ENCODE measurements at places on chromosomes 5 and 9. TPM values are rescaled to one million over a fixed set of nuclear protein-coding genes. Genes with fewer than 3 reads are reported as not detected.
A peak's percentile ranks its signal among the peaks of the same experiment; 100 is the strongest.

GRCh38 chr9:123157221-123157620 is 111.2 kb downstream of the STRBP start:
- no peak for DNase-seq

DNA sequence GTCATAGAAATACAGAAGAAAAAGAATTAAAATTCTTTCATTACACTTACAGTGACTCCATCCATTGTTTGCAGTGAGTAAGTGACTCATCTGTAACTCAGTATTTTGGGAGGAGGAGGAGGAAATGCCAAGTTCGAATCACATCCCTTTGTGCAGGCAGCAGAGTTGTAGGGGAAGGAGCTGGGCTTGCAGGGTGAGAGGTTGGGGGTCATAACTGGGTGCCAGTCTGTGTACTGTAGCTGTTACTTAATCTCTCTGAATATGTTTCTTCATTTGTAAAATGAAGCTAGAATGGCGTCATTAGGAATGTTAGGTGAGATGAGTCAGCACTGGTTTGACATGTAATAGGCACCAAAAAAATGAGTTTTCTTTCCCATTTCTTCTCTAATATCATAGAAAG is 235.7 kb upstream of the ADAMTSL1 start:
- no peak for DNase-seq

DNA sequence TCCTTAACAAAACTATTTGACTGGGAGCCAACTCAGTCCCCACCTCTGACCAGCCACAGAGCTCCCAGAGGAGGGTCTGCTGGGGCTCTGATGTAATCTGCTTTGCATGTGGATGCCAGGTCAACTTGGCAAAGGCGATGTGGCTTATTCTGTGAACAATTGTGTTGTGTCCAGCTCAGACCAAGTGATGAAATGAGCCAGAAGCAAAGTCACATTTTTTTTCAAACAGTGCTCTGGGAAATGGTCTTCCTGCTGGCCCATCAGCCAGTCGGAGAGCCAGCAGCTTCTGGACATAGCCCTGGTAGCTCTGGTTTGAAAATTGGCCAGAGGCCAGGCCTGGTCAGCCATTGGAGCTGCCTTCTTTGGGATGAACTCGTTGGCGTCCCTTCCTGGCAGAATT is 86.5 kb downstream of the ANGPTL2 start:
- DNase-seq = no peak

DNA sequence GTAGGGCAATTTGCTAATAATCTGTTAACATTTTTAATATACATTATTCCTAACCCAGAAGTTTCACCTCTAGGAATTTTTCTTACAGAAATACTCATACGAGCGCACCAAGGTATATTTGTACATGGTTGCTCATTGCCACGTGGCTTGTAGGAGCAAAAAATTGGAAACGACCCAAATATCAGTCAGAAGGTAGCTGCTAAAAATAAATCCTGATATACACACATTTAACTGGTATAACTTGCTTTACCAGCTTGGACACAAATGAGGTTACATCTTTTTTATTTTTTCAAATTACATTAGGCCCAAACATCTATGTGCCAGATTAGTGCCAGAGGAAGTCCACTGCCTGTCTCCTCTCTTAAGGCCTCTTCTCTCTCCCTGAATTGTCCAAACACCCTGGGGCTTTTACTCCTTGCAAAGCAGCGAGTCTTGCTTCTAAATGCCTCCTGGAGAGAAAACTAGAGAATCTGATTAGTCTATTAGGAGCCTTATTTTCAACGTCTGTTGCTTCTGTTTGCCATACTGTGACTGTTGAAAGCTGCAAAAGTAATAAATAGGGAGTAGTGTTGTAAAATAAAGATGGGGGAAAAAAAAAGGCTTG is 92.0 kb upstream of the SSBP2 start:
- DNase-seq = no peak

- no peak for DNase-seq
Measured at GRCh38 chr9:86974421-86974820, 27.1 kb upstream of the GAS1 start.

DNA sequence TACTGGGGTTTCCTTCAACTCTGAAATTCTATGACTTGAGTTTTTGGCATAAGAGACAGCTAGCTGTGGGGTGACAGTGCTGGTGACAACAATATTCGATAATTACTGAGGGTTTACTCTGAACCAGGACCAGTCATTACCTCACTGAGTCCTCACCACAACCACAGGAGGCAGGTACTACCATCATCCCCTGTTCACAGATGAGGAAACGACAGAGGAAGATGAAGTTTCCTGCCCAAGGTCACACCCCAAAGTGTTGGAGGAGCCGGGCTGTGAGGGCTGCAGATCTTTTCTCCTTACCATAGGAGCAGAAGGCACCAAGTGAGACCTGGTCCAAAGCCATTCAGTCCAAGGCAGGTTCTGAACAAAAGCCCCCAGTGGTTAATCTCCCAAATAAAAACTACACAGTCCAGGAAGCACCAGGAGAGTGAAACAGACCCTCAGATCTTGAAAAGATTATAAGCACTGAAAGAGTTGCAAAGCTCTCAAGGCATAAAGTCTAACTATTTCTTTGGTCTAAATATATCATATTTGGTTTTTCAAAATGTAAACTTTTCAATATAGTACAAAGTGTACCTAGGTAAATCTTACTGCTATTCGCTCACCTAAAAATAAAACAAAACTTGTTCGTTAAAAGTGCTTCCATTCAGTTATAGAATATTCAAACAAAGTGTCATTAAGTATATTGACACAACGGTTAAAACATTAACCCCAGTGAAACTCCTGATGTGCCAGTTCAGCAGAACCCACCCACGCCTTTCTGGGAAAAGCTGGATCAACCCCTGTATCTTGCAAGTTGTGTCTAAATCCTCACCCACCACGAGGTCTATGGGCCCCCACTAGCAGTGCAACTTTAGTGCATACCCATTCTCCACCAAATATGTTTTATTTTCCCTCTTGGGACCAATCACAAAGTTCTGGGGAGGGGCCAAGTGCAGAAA is 82.6 kb upstream of the EQTN start:
- no peak for DNase-seq

- DNase-seq = peak; percentile 21
Measured at GRCh38 chr9:106916466-106917235, 53.7 kb downstream of the ZNF462 start.

Gene LRRC14B
- not detected for total RNA-seq

Gene FANCC
- 28.3 TPM for total RNA-seq
